ENCODE measurements at places on chromosomes 12 and 14. TPM values are rescaled to one million over a fixed set of nuclear protein-coding genes. Genes with fewer than 3 reads are reported as not detected.

The LHX5 gene
- total RNA-seq, result not detected

The PRICKLE1 gene
- total RNA-seq, result 1.1 TPM

- DNase-seq, result no peak
Observed at GRCh38 chr12:17214929-17215328, 609.0 kb upstream of the LMO3 start.

DNA sequence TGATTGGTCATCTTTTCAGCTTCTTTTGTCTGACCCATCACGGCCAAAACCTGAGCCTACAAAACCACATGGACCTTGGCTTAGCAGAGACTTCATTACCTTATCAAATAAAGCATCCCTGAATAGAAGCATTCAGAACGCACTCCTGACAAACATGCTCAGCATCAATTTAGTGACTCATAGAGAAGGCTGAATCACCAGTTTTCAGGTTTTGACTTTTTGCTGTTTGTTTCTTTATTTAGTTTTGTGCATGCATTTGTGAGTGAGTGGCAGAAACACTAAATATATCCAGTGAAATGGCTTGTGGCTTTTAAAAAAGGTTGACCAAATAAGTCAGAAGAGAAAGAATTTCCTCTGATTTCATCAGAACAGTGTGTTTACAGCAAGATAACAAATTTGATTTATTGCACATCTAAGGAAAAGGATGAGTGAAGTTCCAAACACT, 19.0 kb upstream of the OVCH1 start:
- DNase-seq, result no peak

The SOAT2 gene
- not detected for total RNA-seq

- peak; percentile 81 for DNase-seq
Observed at GRCh38 chr14:95675486-95675885, 10.7 kb upstream of the TCL1B start.

Measured in Karpas-422 (cell line).